ENCODE measurements at places on chromosomes 5 and 9. TPM values are rescaled to one million over a fixed set of nuclear protein-coding genes. Genes with fewer than 3 reads are reported as not detected.

Gene C5orf24
- 85.3 TPM for total RNA-seq

Gene HSPA5
- 110 TPM for total RNA-seq

Gene SLC6A3
- 2.7 TPM for total RNA-seq

Gene CTSV
- total RNA-seq: 9.3 TPM

Gene SNX18
- 46.2 TPM for total RNA-seq

Gene MRPS30
- total RNA-seq: 158 TPM

Gene HAVCR1
- not detected for total RNA-seq

Gene STPG3
- total RNA-seq: not detected

Gene SHC3
- 4.4 TPM for total RNA-seq

Gene LHX3
- total RNA-seq: 18.5 TPM

Gene ESM1
- total RNA-seq: 3.6 TPM

Gene TLN1
- 160 TPM for total RNA-seq

Gene IL13
- total RNA-seq: not detected

Gene ANKRD34B
- total RNA-seq: not detected

Gene STING1
- 20.9 TPM for total RNA-seq

Gene PCDHB13
- total RNA-seq: 11.2 TPM

Gene IRX2
- 11.8 TPM for total RNA-seq

Gene SAXO1
- total RNA-seq: 0.05 TPM

Gene SLC9A3
- total RNA-seq: 3.1 TPM

Gene TMC1
- 0.27 TPM for total RNA-seq

Gene MLLT3
- 31.5 TPM for total RNA-seq

Gene ADAMTS6
- 48.3 TPM for total RNA-seq

Gene IFNK
- total RNA-seq: not detected

All from camera-type eye (tissue), 1 donor.